ENCODE measurements at places on chromosomes 11 and 22. TPM values are rescaled to one million over a fixed set of nuclear protein-coding genes. Genes with fewer than 3 reads are reported as not detected.

APOL2 gene
- total RNA-seq: 59.5 TPM

GAS2L1 gene
- total RNA-seq: 22.1 TPM

RGL4 gene
- total RNA-seq: not detected

IFT27 gene
- 24.3 TPM for total RNA-seq

OR51B4 gene
- total RNA-seq: not detected

GGTLC3 gene
- not detected for total RNA-seq

ALDH3B1 gene
- 9.4 TPM for total RNA-seq

TSG101 gene
- 100 TPM for total RNA-seq

Measured in sigmoid colon (tissue), 7 donors.